Choroid plexus epithelial cell (primary cell): ENCODE measurements at places on chromosomes 2 and 18.
A peak's percentile ranks its signal among the peaks of the same experiment; 100 is the strongest.

DNA sequence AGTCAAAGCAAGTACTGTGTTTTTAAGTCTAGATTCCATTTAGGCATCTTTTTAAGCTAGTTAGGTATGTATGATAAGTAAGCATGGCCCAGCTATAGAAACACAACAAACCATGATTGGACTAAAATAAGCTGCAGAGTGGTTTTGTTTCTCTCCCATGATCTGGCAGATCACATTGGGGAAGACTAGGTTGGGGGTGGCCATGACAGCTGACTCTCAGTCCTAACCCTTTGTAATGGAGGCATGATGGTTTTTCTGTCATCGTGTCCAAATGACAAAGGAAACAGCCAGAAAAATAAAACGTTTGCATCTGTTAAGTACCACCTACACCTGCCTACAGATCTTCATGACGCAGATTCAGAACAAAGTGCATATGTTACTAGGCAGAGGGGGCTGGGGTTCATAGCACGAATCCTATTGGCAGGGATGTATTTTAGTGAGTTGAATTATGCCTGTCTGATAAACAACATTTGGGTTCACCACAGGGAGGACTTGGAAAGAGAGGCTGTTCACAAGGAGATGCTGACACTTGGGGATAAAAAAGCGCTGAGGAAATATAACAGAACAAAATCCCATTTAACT, 33.8 kb upstream of the GALNT5 start:
- DNase-seq, result no peak

DNA sequence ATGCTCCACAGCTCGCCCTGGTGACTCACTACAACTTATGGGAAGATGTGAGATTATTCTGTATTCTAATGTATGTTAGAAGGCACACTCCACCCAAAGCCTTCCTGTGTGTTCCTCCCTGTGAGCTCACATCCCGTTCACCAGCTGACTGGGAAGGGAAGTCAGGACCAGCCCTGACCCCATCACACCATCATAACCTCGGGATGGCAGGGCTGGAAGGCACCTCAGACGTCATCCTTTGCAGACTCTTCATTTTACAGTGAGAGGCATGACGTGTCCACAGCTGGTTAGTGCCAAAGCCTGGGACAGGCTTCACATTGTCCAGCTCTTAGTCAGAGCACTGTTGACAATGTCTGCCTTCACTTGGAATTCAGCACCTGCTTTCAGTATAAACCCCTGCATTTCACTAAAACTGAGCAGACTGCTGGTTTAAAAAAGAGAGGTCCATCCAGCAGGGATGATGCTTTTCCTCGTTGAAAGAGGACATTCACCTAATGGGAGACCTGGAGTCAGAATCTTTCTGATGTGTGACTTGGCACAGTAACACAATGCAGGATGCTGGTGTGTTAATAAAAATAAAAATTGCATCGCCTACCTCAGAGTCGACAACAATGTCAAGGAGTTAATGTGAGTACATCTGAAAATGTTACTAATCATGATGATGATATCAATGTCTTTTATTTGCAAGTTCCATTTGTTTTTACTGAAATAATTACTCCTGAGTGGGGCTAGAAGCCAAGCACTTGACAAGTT, 418.0 kb upstream of the TNP1 start:
- peak; percentile 88 for DNase-seq

- DNase-seq, result no peak
Observed at GRCh38 chr2:218708086-218708485, 2.5 kb upstream of the TTLL4 start.

DNA sequence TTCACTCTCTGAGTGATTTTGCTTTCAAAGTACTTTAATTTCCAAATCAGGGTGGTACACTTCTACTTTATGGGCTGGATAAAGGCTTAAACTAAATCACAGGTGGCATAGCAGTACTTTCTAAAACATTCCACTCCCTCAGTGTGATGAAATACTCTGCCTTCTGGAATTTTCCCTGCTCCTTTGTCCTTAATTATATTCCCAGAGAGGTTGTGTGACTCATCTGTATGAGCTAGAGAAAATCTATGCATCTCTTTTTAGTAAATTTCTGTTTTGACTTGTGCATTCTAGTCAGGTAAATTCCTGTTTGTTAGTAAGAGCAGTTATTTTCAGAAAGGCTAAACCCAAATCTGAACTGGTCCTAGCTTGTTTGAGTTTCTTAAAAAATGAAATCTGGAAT, 29.0 kb upstream of the PLA2R1 start:
- DNase-seq, result peak; percentile 26

DNA sequence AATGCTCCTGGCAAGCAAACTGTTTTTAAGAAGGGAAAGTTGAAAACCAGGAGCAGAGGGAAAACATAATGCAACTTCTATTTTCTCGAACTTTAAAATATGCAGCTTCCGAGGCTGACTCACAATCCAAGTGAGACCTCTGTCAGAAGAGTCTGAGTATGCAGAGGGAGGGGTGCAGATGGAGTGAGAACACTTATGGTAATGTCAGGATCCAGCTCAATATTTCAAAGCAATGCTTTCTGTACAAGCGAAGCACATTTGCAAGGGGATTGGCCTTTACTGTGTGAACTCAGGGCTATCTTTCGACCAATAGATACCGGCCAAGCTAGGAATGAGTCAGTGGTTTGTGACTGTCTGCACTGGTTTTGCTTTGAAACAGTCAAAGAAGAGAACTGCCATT, 242.7 kb downstream of the CNTNAP5 start:
- peak; percentile 13 for DNase-seq

GRCh38 chr2:52597346-52597745, 1170.3 kb upstream of the CHAC2 start:
- peak; percentile 62 for DNase-seq
